ENCODE measurements at places on chromosomes 4 and X.

DNA sequence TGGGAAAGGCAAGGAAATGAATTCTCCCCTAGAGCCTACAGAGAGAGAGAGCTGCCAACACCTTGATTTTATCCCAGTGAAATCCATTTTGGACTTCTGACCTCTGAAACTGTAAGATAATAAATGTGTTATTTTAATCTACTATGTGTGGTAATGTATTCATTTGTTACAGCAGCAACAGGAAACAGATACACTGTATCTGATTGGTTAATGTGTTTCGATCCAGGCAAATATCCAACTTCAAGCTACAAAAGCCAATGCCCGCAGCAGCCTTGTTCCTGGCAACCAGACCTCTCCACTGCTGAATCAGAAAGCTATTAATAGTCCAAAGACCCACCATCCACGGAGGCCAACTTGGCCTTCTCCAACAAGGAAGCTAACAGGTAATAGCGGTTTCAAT, 318.1 kb downstream of the PTTG2 start:
- no peak for DNase-seq

GRCh38 chrX:106040861-106041260, 2.3 kb upstream of the SERPINA7 start:
- no peak for DNase-seq

GRCh38 chr4:26051240-26051639, 137.2 kb downstream of the SMIM20 start:
- DNase-seq: no peak

- DNase-seq: no peak
These were observed 52.4 kb downstream of the ENPP6 start for GRCh38 chr4:184165291-184165690.

- DNase-seq: no peak
These were observed 259.2 kb downstream of the CFAP299 start for GRCh38 chr4:80594701-80595100.

DNA sequence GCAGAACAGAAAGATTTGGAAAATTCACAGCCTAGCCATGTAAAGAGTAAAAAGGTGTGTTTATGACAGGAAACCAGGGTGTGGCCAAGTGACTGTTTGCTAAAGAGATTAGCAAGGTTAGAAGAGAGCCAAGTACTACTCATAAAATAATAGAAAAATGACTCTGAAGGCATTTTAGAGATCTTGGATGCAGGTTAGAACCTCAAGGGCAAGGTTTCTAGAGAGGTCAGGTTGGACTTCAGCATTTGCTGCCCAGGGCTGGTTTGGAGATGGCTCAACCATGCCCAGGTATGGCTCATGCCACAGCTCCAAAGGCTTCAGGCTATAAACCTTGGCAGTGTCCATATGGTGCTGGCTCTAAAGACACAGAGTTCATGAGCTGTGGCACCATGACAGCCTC, 40.6 kb upstream of the ADGRA3 start:
- no peak for DNase-seq

GRCh38 chr4:150078579-150079080, 385 bp downstream of the DCLK2 start:
- no peak for DNase-seq

DNA sequence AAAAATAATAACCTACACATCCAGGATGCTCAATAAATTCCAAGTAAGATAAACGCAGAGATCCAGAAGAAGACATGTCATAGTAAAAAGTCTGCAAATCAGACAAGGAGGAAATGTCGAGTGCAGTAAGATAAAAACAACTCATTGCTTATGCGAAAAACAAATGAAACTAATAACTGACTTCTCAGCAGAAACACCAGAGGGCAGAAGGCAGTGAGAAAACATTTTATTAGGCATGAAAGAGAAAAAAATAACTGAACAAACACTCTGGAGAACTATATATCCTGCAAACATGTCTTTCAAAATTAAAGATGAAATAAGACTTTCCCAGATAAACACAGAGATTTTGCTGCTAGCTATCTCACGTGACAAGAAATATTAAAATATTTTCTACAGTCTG, 201.3 kb upstream of the CTSO start:
- no peak for DNase-seq

DNA sequence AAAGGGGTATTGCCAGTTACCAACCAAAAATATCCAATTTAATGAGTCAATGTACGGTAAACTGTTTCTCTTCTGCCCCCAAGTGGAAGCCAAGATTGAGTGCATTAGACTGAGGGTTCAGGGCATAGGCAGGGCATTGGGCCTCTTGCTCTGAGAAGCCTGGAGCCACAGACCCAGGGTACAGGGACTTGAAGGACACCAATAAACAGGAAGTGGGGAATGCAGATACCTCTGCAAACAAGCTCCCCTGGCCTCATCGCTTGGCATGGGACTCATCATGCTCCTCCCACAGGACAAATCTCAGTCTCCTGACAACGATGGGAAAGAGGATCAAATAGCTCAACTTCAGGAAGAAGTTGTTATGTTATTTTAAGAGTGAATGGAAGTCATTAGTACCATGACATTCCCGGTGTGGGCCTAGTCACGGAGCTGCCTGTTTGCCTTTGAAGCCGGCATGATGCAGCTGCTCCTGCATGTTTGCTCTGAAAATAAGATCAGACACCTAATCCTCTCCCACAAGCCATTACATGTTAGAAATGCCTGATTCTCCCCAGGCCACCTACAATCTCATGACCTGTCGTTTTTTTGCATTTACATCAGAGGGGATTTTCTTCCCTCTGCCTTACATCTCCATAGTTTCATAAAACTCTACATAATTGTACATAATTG, 224.2 kb downstream of the RCHY1 start:
- no peak for DNase-seq

- no peak for DNase-seq
These were observed 40.2 kb upstream of the NHSL2 start for GRCh38 chrX:71870208-71871098.

DNA sequence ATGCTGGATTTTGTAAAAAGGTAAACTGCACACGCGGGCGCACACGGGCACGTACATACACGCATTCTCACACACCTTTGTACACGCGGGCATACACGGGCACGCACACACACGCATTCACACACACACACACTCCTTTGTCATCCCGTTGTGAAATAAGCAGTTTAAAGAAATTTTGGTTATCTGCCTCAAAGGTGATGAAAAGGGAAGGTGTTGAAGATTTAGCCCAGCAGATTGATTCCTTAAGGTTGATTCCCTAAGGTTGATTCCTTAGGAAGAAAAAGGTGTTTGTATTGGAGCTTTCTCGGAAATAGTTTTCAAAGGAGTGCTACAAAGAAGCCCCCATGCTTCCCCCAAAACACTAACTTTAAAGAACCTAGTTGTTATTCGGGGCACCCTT, 693 bp downstream of the ATP10D start:
- no peak for DNase-seq

- DNase-seq: no peak
These were observed 11.9 kb downstream of the TNMD start for GRCh38 chrX:100596601-100597000.
